RPMI8226 (cell line): ENCODE measurements at places on chromosomes 5 and 9.
A peak's percentile ranks its signal among the peaks of the same experiment; 100 is the strongest.

DNA sequence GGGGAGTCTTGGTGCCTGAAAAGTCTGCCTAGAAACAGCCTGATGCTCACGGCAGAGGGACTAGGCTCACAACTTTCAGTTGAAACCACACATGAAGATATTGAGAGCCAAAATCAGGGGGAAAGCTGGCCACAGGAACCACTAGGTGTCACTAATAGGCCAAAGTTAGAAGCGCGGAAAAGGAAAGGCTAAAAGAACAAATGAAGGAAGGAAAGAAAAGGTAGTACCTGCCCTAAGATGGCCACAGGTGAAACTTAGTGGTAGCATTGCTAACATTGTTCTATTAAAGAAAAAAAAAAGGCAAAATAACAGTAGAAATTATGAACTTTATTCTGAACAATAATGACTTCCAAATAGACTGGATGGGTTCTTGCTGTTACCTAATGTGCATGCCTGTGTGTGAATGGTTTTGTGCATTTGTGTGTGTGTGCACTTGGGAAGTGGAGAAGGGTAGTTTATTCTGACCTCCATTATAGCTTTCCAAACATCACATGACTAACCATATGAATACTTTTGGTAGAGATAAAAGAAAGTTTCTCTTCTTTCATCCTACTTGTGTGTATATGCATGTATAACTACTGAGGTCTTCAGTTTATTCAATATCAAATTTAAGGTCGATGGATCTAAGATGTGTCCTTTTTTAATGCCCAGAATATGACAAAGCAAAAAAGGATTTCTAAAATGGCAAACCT, 2.1 kb upstream of the RFESD start:
- DNase-seq: peak; percentile 73

- DNase-seq: no peak
Observed at GRCh38 chr5:170292179-170293104, 5.1 kb downstream of the LCP2 start.

DNA sequence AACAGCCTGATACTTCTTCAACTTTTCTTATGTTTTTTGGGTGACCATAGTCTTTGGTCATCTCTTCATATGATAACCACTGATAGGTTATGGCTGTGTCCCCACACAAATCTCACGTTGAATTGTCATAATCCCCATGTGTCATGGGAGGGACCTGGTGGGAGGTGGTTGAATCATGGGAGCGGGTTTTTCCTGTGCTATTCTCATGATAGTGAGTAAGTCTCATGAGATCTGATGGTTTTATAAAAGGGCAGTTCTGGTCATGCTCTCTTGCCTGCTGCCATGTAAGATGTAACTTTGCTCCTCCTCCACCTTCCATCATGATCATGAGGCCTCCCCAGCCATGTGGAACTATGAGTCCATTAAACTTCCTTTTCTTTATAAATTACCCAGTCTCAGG, 8.7 kb downstream of the RHOBTB3 start:
- no peak for DNase-seq

DNA sequence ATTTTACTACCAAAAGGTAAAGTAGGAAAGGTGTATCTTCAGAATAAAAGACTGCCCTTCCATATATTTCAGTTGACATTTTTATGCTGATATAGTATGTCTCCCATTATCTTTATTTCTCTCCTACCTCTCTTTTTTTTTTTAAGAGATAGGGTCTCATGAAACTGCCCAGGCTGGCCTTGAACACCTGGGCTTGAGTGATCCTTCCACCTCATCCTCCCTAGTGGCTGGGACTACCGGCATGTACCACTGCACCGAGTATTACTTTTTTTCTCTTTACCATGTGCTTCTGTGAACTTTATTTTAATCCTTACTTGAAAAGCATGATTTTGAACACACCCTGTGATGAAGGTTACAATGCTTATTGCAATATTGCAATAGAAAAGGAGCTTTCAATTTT, 42.7 kb downstream of the NIPBL start:
- DNase-seq: no peak
